Right lobe of liver (tissue), 6 donors: ENCODE measurements at places on chromosomes 12 and 14. TPM values are rescaled to one million over a fixed set of nuclear protein-coding genes. Genes with fewer than 3 reads are reported as not detected.

GRCh38 chr12:4031703-4032291, 158.6 kb upstream of the PARP11 start:
- H3K27me3 ChIP-seq = no peaks in the 10 kb centered on the region
- H3K4me3 ChIP-seq = peak overlapping the region; percentile 56
- peak; percentile 55 for DNase-seq
- H3K4me1 ChIP-seq = no peaks in the 10 kb centered on the region
- H3K27ac ChIP-seq = peak overlapping the region; percentile 40

GRCh38 chr14:99156090-99156425, 115.9 kb downstream of the BCL11B start:
- no peaks in the 10 kb centered on the region for H3K36me3 ChIP-seq
- peaks cover 12% of the 10 kb centered on the region for H3K4me1 ChIP-seq
- H3K27ac ChIP-seq = no peak overlapping the region
- no peak overlapping the region for H3K4me3 ChIP-seq

The KRT81 gene
- not detected for total RNA-seq

GRCh38 chr12:5882511-5883190, 62.4 kb downstream of the ANO2 start:
- no peaks in the 10 kb centered on the region for H3K36me3 ChIP-seq
- no peak overlapping the region for H3K27ac ChIP-seq
- no peaks in the 10 kb centered on the region for H3K4me1 ChIP-seq
- H3K4me3 ChIP-seq = no peak overlapping the region
- no peak for DNase-seq

- no peak for DNase-seq
- H3K27ac ChIP-seq = no peak overlapping the region
- H3K4me3 ChIP-seq = no peak overlapping the region
- H3K4me1 ChIP-seq = no peaks in the 10 kb centered on the region
These were observed 66.4 kb upstream of the MAP1LC3B2 start for GRCh38 chr12:116492703-116493324.

DNA sequence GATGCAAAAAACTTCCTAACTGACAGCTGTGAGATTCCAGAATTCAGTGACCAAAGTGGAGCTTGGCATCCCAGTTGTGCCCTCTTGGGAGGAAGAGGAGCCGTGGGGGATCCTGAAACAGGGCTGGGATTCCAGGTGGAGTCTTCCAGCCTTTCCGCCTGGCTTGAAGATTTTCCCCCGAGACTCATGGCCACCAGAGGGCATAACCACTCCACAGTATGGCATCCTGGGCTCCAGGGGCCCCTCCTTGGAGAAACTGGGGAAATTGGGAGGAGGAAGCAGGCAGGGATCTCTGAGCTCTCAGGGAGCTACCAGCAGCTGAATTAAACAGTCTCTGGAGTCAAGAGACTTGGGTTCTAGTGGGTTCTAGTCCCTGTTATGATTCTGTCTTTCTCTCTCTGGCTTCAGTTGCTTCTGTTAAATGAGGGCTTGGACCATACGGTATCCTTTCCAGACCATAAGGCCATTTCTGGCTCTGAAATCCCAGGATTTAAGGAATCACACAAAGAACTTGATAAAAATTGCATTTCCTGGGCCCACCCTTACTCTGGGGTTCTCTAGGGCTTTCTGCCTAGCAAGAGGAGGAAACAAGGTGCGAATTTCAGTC, 2.6 kb upstream of the TAMALIN start:
- H3K4me3 ChIP-seq = no peak overlapping the region
- no peaks in the 10 kb centered on the region for H3K27me3 ChIP-seq
- DNase-seq = no peak
- no peaks in the 10 kb centered on the region for H3K4me1 ChIP-seq
- no peaks in the 10 kb centered on the region for H3K36me3 ChIP-seq

DNA sequence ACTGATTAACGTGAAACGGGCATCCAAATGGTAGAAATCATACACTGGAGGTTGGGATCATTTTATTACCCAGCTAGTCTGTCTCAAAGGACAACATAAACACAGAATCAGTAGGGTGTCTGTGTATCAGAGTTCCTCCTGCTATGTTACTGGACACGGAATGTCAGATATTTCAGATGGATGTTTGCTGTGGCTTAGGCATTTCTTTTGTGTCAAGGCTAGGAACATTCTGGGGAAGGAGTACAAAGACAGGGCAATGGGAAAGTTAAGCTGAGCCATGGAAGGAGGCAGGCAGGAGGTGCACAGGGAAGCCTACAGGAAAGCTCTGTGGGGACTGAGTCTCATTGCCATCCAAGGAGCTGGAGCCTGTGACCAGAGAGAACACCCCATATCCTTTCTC, 254.6 kb downstream of the C12orf75 start:
- DNase-seq = no peak
- H3K36me3 ChIP-seq = no peaks in the 10 kb centered on the region

- DNase-seq = no peak
- H3K4me3 ChIP-seq = no peak overlapping the region
- no peaks in the 10 kb centered on the region for H3K36me3 ChIP-seq
- no peaks in the 10 kb centered on the region for H3K27me3 ChIP-seq
- H3K27ac ChIP-seq = no peak overlapping the region
These were observed 63.0 kb upstream of the TCL1A start for GRCh38 chr14:95776798-95777534.

- no peak overlapping the region for H3K4me3 ChIP-seq
- H3K36me3 ChIP-seq = no peaks in the 10 kb centered on the region
- no peaks in the 10 kb centered on the region for H3K27me3 ChIP-seq
- no peak for DNase-seq
These were observed 54.9 kb downstream of the ANKRD9 start for GRCh38 chr14:102454711-102455110.

DNA sequence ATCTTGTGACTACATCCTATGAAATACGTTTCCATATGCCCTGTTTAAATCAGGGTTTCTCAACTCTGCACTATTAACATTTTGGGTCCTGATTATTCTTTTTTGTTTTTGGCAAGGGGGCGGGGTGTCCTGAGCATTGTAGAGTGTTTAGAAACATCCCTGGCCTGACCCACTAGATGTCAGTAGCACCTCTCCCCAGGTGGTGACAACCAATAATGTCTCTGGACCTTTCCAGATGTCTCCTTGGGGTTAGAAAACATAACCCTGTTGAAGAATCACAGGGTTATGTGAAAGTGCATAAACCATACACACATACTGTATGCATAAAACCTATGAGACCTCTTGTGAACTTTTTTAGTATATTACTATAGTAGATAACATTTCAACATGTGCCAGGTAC, 1.4 kb downstream of the ACAD10 start:
- H3K36me3 ChIP-seq = no peaks in the 10 kb centered on the region
- H3K4me3 ChIP-seq = no peak overlapping the region
- no peaks in the 10 kb centered on the region for H3K27me3 ChIP-seq
- no peaks in the 10 kb centered on the region for H3K4me1 ChIP-seq
- no peak overlapping the region for H3K27ac ChIP-seq

The TESPA1 gene
- 0.37 TPM for total RNA-seq

DNA sequence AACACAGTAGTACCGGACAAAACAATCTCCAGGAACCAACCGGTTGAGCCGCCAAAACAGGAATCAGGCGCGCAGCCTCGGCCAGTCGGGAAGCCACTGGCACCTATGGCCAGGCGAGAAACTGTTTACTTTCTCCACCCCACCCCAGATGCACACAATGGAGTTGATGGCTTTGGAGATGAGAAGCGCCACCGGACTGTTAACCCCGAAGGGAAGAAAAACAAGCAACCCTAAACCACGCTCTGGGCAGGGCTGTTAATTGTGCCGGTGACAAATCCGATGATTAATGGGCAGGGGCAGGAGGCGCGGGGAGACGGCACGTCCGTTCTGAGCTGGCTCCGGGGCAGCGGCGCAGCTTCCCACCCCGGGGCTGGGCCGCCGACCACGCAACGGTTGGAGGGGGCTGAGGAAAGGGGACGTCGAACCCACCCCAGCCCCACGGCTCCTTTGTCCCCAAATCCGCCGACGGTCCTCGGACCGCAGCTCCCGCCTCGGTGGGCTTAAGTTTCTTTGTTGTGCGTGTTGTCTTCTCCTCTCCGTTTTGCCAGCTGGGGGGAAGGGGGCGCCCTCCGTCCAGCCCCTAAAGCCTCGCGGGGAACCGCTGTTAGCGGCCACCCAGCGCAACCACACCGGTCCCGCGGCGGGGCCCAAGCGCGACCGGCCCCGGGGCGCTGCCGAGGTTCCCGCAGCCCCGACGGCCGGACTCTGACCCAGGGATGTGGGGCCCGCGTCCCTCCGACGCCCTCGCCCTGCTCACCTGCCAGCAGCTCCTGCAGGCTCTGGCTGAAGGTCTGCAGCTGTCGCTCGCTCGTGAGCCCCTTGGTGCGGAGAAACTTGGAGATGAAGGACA, 790 bp downstream of the BTG1 start:
- DNase-seq = peak; percentile 69
- peaks cover 7% of the 10 kb centered on the region for H3K36me3 ChIP-seq
- H3K4me3 ChIP-seq = peak overlapping the region; percentile 81
- H3K27me3 ChIP-seq = no peaks in the 10 kb centered on the region
- no peaks in the 10 kb centered on the region for H3K4me1 ChIP-seq

DNA sequence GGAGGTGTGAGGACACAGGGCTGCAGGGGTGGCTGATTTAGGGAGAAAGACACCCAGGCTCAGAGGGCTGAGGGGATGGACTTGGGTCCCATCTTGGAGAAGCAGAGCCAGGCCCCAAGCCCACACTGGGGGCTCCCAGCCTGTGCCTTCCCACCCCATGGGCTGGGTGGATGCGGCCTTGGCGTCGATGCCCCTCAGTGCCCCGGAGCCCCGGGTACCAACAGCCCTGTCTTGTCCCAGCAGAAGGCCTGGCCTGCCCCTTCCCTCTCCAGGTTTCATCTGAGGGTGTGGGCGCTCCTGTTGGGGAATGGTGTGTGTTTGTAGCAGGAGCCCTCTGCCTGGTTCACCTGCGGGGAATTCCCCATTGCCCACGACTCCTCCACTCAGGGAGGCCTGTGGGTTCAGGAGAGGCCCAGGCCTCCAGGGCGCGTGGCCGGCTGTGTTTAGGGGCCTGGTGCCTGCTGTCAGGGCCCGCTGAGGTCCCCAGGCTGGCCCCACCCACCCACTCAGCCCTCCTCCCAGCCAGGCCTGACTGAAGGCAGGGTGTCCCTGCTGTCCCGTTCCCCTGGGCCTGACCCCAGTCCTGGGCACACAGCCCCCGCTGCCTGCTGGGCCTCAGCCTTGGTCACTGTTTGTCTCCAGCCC, 51.1 kb upstream of the BEGAIN start:
- no peaks in the 10 kb centered on the region for H3K27me3 ChIP-seq
- no peak overlapping the region for H3K27ac ChIP-seq
- no peaks in the 10 kb centered on the region for H3K4me1 ChIP-seq

GRCh38 chr12:24856541-24856940, 92.4 kb downstream of the BCAT1 start:
- H3K27me3 ChIP-seq = no peaks in the 10 kb centered on the region
- no peak for DNase-seq
- no peaks in the 10 kb centered on the region for H3K4me1 ChIP-seq
- no peak overlapping the region for H3K4me3 ChIP-seq

DNA sequence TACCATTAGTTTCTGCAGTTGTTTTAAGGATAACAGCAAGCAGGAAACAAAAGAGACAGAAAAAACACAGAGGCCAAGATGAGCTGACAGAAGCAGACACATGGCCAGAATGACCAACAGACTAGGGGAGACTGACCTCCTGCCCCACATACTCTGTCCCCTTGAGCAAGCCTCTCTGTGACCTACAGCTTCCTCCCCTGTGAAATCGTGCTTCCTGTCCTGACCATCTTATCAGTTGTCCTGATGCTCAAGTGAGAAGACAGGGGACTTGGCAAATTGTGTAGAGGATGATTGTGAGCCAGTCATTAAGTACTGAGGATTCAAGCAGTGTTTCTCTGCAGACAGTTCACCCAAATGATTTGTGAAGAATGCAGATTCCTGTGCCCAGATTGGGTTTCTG, 229.0 kb downstream of the SLC41A2 start:
- H3K4me1 ChIP-seq = no peaks in the 10 kb centered on the region
- no peak overlapping the region for H3K27ac ChIP-seq
- no peak overlapping the region for H3K4me3 ChIP-seq
- H3K36me3 ChIP-seq = no peaks in the 10 kb centered on the region

- H3K27ac ChIP-seq = no peak overlapping the region
- no peaks in the 10 kb centered on the region for H3K36me3 ChIP-seq
- H3K27me3 ChIP-seq = no peaks in the 10 kb centered on the region
- H3K4me1 ChIP-seq = no peaks in the 10 kb centered on the region
These were observed 78.6 kb upstream of the PAWR start for GRCh38 chr12:79769189-79769859.

- H3K27ac ChIP-seq = peak overlapping the region; percentile 71
- peak; percentile 86 for DNase-seq
- no peaks in the 10 kb centered on the region for H3K36me3 ChIP-seq
- H3K4me1 ChIP-seq = peaks cover 48% of the 10 kb centered on the region
These were observed 154.2 kb upstream of the MYL2 start for GRCh38 chr12:111074559-111074958.

DNA sequence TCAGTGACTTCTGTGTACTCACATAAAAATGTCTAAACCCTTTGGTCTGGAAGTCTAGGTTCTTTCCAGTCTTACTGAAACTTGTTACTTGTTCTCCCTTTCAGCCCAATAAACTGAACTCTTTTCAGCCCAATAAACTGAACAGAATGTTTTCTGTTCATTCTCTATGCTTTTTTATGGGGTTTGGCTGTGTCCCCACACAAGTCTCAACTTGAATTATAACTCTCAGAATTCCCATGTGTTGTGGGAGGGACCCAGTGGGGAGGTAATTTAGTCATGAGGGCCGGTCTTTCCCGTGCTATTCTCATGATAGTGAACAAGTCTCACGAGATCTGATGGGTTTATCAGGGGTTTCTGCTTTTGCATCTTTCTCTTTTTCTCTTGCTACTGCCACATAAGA, 15.0 kb upstream of the NEDD1 start:
- no peaks in the 10 kb centered on the region for H3K36me3 ChIP-seq
- no peaks in the 10 kb centered on the region for H3K4me1 ChIP-seq
- no peaks in the 10 kb centered on the region for H3K27me3 ChIP-seq
- H3K27ac ChIP-seq = no peak overlapping the region
- H3K4me3 ChIP-seq = no peak overlapping the region

GRCh38 chr14:53534841-53535240, 381.7 kb upstream of the DDHD1 start:
- DNase-seq = no peak
- no peaks in the 10 kb centered on the region for H3K27me3 ChIP-seq
- no peaks in the 10 kb centered on the region for H3K36me3 ChIP-seq
- no peak overlapping the region for H3K27ac ChIP-seq
